ENCODE measurements at places on chromosomes 11 and 22.
A peak's percentile ranks its signal among the peaks of the same experiment; 100 is the strongest.

- DNase-seq, result no peak
Observed at GRCh38 chr11:125337836-125338834, 157.9 kb downstream of the FEZ1 start.

DNA sequence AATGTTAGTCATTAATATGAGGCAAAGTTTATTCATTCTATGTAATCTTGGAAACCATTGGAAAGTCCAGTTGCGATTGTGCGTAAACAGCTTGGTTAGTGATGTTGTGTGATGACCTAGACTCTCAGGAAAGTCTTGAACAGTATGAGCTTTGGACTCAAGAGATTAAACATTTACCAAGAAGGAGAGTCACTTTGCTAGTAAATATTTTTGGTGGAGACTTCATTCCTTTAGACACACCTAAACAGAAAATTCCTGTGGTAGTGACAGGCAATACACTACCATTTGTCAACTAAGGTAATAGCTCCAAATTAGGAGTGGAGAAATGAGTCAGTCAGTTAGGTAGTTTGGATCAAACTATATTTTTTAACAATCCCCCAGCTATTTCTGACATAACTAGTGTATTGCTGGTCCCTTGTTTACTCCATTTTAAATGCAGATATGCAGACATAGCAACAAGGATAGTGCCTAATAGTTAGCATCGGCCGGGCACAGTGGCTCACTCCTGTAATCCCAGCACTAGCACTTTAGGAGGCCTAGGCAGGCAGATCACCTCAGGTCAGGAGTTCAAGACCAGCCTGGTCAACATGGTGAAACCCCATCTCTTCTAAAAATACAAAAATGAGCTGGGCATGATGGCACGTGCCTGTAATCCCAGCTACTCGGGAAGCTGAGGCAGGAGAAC is 89.3 kb downstream of the ARHGAP42 start:
- no peak for DNase-seq

DNA sequence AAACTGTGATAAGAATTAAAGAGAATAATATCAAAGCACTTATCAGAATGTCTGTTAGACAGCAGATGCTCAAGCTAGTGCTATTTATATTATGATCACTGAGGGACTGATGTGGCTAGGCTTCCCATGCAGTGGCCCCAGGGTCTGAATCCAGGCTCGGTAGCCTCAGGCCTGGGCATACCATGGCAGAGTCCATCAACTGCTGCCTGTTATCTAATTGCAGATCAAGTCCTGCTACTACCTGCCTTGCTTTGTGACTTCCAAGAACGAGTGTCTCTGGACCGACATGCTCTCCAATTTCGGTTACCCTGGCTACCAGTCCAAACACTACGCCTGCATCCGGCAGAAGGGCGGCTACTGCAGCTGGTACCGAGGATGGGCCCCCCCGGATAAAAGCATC is 57.5 kb downstream of the TIMP3 start:
- DNase-seq, result no peak

GRCh38 chr22:46501701-46502100 is 35.7 kb downstream of the CELSR1 start:
- DNase-seq, result no peak

DNA sequence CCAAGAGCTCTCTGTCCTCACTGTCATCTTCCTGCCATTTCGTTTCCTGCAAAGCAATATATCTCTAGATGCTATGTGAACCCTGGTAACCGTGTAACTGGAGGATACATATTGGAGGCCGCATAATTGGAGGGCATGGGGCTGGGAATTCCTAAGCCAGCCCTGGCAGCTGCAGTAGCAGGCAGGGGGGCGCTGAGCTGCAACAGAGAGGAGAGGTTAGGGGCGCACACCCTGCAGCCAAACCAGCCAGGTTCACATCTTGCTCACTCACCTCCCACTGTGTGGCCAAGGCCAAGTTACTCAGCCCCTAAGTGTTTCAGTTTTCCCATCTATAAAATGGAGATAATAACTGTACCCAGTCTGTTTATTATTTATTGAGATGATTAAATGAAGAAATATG is 39.9 kb upstream of the ZBTB16 start:
- DNase-seq, result no peak

- DNase-seq, result no peak
Observed at GRCh38 chr11:56151376-56151775, 8.7 kb downstream of the OR8K5 start.

DNA sequence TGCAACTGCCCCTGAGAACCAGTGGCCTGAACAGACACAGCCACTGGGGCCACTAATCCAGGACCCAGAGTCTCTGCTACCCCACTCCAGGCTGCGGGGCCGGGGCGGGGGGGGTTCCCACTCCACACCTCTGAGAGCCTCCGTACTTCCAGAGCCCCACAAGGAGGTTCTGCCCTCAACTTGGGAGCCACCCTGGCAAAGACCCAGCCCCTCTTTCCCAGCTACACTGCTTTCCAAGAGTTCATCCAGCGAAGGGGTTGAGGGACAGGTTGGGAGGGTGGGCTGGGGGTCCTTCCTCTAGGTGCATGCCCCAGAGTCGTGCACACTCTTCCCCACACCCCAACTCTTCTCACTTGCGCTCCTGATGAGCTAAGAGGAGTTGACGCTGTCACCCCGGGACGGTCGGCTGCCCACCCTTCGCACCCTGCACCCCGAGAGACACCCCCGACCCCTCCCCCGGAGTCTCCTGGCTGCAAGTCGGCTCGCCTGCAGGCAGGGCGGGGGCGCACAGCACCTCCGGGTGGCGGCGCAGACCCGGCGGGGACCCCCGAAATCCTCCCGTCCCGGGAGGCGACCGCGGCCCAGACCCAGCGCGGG is 531 bp downstream of the RAB3IL1 start:
- no peak for DNase-seq

GRCh38 chr11:98003606-98004371 is 1017.0 kb upstream of the CNTN5 start:
- no peak for DNase-seq

DNA sequence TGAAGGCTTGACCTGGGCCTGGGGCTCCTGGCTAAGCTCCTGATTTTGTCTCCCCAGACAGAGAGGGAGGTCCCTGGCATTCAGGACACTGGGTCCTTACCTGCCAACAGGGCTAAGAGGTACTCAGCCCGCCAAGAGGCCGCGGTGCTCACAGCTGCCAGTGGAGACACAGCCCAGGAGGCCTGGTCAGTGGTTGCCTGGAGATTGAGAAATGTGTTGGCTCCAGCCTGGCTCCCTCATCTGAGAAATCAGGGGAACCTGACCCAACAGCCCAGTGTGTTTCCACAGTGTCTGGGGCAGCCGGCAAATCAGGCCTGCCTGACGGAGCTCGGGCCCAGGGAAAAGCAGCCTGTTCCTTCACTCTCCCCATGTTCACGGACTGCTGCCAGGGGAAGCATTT is 79.4 kb upstream of the NAV2 start:
- DNase-seq, result no peak

DNA sequence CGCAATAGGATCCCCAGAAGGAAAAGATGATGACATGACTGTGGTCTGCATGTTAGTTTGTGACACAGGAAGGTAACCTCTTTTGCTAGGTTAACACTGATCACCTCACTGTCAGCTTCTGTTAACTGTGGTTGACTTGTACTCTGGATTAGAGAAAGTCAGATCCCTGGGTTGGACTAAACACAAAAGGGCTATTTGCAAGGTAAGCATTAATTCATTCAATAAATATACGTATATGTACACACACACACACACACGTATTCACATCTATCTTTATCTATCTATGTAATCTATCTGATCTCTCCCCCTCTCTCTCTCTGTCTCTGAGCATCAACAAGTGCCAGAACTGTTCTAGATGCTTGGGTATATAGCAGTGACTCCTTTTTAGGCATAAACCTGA is 136.1 kb upstream of the SNX19 start:
- DNase-seq, result no peak

GRCh38 chr11:31763296-31763695 is 47.8 kb downstream of the PAX6 start:
- DNase-seq, result no peak

DNA sequence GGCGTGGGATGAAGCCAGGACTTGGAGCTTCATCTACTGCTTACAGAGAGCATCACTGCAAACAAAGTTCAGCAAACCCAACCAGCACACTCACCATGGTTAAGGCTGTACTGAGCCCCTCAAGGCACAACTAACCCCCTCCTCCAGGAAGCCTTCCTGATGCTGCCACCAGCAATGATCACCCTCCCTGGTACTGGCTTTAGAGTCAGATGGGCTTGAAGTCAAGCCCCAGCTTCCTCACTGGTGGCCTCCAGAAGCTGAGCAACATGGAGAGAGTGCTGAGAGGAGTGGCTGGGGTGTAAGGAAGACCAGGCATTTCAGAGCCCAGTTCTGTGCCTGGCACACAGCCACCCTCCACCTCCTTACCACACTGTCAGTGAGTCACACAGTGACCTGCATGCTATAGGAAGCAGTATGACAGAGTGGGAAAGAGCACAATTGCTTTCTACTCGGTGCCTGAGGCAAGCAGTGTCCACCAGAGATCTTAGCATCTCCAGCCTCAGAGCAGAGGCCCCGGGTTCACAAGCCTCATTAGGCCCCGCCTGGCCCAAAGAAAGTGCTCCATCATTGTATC is 24.7 kb upstream of the BAIAP2L2 start:
- no peak for DNase-seq

GRCh38 chr11:66857234-66857926 is 516 bp downstream of the LRFN4 start:
- no peak for DNase-seq

DNA sequence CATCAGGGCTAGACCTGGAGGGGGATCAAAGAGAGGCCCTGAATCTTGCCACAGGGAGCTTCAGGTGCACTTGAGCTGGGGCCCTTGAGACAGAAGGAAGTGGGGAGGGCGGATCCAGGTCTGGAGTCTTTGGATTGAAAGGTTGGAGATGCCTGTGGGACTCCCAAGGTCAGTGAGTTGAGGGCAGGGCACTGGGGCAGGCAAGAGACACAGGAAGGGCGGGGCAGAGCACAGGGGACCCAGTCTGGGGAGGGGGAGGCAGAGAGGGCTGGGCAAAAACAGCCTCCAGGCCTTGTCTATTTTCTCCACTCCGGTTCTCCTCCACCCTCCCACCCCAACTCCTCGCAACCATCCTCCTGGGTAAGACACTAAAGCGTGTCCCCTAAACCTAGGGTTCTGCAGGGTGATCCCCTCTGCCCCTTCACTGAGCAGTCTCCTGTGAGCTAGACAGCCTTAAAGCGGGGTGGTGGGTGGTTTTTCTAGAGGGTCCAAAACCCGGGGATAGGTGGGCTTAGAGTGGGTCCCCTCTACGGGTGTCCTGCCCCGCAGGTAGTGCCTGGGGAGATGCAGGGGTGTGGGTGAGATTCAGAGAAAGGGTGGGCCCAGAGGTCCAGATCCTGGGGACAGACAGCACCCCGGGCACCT is 38.6 kb upstream of the CELSR1 start:
- DNase-seq, result peak; percentile 16

GRCh38 chr11:106553304-106553703 is 465.0 kb downstream of the GUCY1A2 start:
- DNase-seq, result no peak

GRCh38 chr22:18118345-18118915 is 7.8 kb downstream of the TUBA8 start:
- no peak for DNase-seq

GRCh38 chr22:26941896-26942636 is 284.7 kb downstream of the MIAT start:
- no peak for DNase-seq

DNA sequence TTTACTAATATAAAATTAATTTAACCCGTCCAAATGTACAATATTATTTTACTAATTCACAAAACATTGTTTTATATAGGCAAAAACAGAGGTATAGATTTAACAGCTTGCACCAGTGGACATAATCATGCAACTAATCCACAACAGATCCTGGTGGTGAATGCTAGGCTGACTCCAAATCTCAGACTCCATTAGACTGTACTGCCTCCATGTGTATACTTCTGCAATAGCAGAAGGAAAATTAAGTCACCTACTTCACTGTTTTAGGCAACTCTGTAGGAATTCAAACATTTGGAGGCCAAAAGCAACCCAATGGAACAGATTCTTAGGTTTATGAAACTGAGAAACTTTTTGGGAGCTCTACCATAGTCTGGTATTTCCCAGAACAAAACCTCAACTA is 30.0 kb upstream of the RAB39A start:
- no peak for DNase-seq

DNA sequence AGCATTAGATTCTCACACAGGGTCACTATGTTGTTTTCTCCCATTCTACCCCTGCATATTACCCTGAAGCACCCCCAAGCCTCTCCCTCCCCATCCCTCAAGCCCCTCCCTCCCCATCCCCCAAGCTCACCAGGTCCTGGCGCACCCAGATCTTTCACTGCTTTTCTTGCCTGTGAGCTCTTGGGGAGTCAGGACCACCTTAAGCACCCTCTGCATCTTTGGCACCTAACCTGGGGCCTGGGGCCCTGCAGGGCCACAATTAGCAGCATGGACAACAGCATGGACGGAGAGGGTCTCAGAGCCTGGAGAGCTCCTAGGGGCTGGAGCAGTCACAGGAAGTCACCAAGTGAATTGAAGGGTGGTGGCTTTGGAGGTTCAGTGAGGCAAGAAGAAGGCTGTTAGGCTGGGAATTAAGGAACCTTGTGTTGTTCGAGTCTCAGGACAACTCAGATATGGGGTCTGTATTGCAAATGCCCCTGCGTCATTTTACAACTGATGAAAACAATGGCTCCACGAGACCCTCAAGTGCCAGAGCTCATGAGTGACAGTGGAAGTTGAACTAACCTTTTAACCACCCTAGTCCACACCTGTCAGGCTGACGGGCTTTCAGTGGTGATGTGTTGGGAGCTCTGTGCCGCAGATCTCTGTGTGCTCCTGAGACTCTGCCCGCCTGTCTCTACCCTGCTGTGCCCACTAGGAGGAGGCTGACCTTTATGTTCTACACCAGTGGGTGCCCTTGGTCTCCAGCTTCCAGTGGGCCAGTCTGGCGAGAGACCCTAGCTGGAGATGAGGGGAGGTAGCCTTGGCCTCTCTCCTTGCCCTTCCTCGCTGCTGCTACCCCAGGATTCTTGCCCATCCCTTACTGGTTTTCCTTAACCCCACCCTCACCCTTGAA is 111.3 kb upstream of the OR4B1 start:
- DNase-seq, result no peak

- peak; percentile 49 for DNase-seq
Observed at GRCh38 chr22:22210375-22210774, 34.2 kb upstream of the VPREB1 start.

- DNase-seq, result no peak
Observed at GRCh38 chr22:25833676-25834075, 91.7 kb downstream of the MYO18B start.

GRCh38 chr11:1234771-1235305 is 12.0 kb downstream of the MUC5B start:
- DNase-seq, result no peak

DNA sequence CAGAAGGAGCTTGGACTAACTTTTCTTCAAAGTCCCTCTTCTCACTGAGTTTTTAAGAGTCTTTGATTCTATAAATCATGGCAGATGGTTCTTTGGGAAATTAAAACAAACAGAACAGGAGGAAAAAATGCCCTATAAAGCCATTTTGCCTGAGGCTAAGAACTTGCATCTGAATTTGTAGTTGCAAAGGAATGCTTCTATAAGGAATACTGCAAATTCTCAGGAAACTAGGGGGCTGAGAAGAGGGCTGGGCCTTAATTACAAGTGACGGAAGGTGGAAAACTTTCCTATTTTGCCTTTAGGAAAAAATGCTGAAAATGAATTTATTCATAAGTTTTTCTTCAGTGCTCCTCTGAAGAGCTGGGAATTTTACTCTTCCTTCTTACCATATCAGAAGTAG is 90.0 kb upstream of the NARS2 start:
- DNase-seq, result no peak

GRCh38 chr11:103958475-103959215 is 77.8 kb upstream of the DDI1 start:
- DNase-seq, result no peak

GRCh38 chr22:50210378-50211139 is 9.7 kb downstream of the SELENOO start:
- no peak for DNase-seq

All from activated CD4-positive, alpha-beta T cell treated with anti-CD3 and anti-CD28 coated beads for 4 hours (primary cell).